Activated naive CD4-positive, alpha-beta T cell treated with anti-CD3 and anti-CD28 coated beads for 36 hours (primary cell): ENCODE measurements at places on chromosomes 11 and 22.

- DNase-seq = no peak
These were observed 34.4 kb downstream of the CCDC34 start for GRCh38 chr11:27328614-27329013.

- DNase-seq = no peak
These were observed at the start of gene MPEG1 for GRCh38 chr11:59212744-59213631. Gene MPEG1, minus strand, starts transcription at chr11:59212927. Its CDS starts 62 bp downstream, at chr11:59212865.

DNA sequence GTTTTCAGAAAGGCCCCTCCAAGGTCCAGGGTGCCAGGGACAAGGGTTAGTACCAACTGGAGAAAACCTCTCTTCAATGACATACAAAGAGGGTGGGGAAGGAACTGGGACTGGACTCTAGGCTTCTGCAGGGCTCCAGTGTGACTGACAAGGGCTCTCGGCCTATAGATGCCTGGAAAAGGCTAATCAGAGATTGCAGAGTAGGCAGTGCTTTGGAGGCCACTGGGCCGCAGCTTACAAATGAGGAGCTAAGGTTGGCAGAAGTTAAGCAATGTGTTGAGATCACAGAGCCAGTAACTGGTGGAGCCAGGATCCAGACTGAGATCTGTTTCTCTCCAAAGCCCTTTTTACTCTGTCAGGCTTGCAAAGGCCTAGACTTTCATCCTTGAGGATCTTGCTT is 7.4 kb upstream of the DGKZ start:
- DNase-seq = no peak

DNA sequence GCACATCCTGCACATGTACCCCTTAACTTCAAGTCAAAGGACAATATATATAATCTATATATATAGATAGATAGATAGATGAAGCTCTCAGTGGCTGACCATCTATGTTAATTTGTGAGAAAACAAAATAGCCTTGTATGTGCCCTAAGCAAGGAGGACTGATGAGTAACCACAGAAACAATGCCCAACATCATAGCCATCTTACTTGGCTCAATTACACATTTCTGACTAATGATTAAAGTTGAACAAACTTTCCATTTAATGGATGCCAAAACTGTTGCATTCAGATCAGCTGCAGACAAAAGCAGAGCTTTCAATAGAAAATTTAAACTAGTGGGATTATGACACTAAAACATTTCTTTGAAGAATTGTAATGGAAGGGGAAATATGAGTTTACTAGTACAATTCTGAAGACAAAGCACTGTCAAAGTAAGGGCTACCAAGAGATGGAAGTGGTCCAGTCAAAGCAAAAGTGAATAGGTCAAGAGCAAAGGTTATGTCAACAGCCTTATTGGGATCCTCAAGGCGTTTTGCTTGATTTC is 1188.2 kb upstream of the RAG2 start:
- DNase-seq = no peak

- peak; percentile 28 for DNase-seq
These were observed 23.8 kb upstream of the ALDH3B2 start for GRCh38 chr11:67698247-67698646.

DNA sequence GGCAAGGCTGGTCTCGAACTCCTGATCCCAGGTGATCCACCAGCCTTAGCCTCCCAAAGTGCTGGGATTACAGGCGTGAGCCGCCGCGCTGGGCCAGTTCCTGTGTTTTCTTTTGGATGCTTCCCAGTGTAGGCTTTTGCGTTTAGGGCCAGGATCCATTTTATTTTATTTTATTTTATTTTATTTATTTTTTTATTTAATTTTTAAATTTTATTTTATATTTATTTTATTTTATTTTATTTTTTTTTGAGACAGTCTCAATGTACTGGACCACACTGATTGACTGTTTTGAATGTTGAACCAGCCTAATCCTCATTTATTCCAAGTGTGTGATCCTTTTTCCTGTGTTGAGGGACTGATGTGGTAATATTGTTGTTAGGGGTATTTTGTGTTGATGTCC is 8.4 kb downstream of the EPS8L2 start:
- no peak for DNase-seq

DNA sequence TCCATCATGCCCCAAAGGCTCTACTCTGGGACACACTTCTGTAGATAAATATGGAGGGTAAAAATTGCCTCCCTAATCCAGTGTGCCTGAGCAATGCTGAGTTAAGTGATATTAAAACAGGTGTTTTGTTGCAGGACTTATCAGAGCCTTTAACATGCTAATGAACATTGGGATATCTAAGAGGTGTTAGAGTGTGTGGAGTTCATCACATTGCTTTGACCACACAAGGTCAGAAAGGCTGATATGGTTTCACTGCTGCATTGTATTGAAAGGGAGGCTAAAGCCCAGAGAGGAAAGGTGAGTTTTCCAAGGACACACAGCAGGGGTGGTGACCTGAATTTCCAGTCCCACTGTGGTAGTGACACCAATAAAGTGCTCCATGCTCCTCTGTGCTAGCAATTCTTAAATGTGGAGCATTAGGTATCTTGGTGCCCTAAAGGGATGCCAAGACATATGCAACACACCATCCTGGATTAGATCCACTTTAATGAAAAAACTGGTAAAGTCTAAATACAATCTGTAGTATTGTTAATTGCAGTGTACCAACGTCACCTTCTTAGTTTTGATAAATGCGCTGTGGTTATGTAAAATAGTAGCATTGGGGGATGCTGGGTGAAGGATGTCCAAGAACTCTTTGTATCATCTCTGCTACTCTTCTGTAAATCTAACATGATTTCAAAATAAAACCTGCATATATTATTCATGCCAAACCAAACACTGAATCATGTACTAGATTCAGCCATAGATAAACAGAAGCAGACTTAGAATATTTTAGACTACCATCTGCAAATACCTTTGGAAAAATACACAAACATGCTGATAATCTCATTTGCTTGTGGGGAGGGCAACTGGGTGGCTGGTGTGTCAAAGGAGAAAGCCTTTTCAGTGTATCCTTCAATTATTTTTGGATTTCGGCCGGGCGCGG is 45.8 kb downstream of the MIAT start:
- DNase-seq = no peak

- no peak for DNase-seq
These were observed 541.8 kb upstream of the CHORDC1 start for GRCh38 chr11:90764691-90765090.

GRCh38 chr11:134254433-134255183 is 1.2 kb downstream of the ACAD8 start:
- DNase-seq = no peak

DNA sequence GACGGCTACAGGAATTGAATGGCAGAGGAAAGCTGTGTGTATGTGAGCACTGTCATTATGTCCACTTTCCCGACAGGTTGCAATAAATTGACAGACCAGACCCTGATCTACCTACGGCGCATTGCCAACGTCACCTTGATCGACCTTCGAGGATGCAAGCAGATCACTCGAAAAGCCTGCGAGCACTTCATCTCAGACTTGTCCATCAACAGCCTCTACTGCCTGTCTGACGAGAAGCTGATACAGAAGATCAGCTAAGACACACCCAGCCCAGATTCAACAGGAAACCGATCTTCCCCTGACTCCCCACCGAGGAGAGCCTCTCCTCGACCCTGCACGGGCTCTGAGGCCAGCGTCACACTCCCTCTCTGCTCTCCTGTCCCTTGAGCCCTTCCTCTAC is 11.5 kb upstream of the GRK2 start:
- no peak for DNase-seq

DNA sequence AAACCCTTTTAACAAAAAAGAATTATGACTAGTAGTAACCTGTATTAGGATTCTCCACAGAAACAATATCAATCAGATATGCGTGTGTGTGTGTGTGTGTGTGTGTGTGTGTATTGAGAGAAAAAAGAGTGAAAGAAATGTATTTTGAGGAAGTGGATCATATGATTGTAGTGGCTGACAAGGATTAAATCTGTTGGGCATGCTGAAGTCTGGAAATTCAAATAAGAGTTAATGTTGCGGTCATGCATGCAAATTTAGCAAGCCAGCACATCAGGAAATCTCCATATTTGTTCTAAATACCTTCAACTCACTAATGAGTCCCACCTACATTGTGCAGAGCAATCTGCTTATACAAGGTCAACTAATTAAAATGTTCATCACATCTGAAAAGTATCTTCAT is 46.8 kb upstream of the IGLL5 start:
- no peak for DNase-seq

GRCh38 chr11:113991170-113991569 is 16.3 kb downstream of the HTR3A start:
- DNase-seq = peak; percentile 25

GRCh38 chr22:40176921-40177737 is 596 bp upstream of the TNRC6B start:
- DNase-seq = peak; percentile 89

- DNase-seq = no peak
These were observed 4.5 kb upstream of the MAPK8IP1 start for GRCh38 chr11:45880772-45881570.

DNA sequence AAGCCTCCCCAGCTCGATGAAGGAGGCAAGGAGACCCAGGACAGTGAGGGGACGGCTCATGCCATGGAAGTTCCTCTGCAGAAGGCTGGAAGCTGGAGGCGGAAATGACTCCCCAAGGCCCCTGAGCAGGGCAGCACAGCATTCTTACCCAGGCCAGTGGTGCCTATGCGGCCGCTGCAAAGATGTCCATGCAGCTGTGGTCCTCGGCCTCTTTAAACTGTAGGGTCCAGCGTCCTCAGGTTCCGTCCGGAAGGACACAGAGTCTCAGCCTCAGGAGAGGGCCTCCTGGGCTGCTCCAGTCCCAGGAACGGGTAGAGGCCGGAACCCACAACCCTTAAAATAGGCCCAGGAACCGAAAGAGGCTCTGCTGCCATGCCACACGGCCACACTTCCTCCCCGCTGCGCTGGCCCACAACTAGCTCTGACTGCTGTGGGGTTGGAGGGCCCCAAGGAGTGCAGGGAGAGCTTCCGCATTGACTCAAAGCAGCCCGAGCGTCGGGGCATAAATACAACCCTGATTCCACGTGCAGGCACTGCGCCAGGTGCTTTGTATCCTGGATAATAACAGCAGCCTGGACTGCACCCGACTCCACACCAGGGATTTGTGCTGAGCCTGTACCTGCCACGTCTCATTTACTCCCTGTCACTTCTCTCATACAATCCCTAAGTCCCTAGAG is 5.5 kb downstream of the KIAA0930 start:
- DNase-seq = no peak

- DNase-seq = no peak
These were observed 76.8 kb downstream of the MORC2 start for GRCh38 chr22:30891781-30892180.

- DNase-seq = no peak
These were observed 42.9 kb downstream of the DDX6 start for GRCh38 chr11:118748056-118748455.

DNA sequence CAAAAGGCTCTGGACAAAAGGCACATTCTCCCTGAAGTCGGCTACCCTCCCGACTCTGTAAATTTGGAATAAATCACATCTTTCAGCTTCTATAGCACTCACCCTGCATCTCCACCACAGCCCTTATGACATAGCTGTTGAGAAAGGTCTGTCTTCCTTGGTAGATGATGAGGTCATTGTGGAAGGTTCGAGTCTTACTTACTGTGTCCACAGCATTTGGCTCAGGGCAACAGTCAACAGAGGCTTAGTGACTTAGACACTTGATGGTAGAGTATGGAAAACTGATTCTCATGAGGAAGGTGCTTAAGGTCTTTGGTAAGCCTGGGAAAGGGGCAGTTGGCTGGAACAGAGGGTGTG is 45.6 kb downstream of the PTPRJ start:
- no peak for DNase-seq

- DNase-seq = peak; percentile 87
These were observed 90.5 kb downstream of the UBASH3B start for GRCh38 chr11:122746050-122746478.

GRCh38 chr22:49333206-49333605 is 494.5 kb downstream of the BRD1 start:
- no peak for DNase-seq

DNA sequence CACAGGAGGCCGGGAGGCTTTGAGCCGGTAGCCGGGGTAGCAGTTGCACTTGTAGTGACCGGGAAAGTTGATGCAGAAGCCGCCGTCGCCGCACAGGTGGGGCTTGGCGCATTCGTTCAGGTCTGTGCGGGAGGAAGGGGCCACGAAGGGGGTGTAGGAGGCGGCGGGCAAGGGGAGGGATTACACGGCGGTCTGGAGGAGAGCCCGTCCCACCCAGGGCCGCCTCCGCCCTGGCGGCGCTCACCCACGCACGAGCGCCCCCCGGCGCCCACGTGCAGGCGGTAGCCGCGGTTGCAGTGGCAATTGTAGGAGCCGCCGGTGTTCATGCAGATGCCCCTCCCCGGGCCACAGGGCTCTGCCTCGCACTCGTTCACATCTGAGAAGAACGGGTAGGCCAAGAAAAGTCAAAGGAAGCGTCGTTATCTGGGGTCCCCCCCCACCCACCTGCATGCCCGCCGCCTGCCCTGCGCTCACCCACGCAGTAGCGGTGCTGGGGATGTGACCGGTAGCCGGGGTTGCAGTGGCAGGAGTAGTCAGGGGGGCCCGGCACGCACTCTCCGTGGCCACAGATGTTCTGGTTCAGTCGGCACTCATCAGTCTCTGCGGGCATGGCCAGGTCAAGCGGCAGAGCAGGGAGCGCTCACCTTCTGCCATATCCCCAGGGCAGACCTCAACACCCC is 10.6 kb downstream of the LTBP3 start:
- DNase-seq = no peak

- no peak for DNase-seq
These were observed 193.5 kb downstream of the UVRAG start for GRCh38 chr11:76008474-76008873.

GRCh38 chr11:117834068-117834810 is 9.7 kb upstream of the FXYD2 start:
- DNase-seq = no peak

DNA sequence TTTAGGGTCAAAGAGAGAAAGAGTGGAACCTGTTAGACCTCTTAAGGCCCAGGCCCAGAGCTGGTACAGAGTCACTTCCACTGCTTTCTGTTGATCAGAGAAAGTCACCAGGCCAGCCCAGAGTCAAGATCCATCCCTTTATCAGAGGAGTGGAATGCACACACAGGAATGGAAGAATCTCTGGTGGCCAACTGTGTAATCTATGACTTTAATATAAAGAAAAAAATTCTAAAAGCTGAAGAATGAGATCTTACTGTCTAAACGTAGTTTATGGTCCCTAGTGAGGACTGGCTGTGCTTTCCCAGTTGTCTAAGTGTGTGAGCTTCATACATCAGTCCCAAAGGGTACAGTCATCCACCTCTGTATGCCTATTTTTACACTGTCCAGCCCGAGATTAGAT is 51.0 kb downstream of the PPFIBP2 start:
- no peak for DNase-seq

DNA sequence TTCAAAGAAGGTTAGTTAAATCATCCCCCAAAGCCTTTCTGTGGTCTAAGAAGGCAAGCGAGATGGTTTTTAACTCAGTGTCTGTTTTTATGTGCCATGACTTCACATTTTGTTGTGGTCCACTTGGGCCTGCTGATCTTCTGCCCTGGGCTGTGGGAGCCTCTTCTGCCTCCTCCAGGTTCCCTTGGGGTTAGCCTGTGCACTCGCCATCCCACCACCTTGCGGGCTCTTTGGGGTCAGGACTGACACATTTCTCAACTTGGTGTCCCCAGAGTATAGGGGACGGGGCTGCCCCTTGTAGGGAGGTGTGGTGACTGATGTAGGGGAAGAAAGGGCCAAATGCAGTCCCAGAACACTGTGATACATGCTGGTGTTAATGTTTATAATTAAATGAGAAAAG is 207.0 kb downstream of the TBC1D22A start:
- no peak for DNase-seq
